ENCODE measurements at places on chromosomes 16 and 17. TPM values are rescaled to one million over a fixed set of nuclear protein-coding genes. Genes with fewer than 3 reads are reported as not detected.
A peak's percentile ranks its signal among the peaks of the same experiment; 100 is the strongest.

GRCh38 chr16:2179107-2179501 is 17.3 kb downstream of the CASKIN1 start:
- DNase-seq, result no peak

NT5C gene
- total RNA-seq, result 21.4 TPM

OR1F1 gene
- total RNA-seq, result not detected

DNA sequence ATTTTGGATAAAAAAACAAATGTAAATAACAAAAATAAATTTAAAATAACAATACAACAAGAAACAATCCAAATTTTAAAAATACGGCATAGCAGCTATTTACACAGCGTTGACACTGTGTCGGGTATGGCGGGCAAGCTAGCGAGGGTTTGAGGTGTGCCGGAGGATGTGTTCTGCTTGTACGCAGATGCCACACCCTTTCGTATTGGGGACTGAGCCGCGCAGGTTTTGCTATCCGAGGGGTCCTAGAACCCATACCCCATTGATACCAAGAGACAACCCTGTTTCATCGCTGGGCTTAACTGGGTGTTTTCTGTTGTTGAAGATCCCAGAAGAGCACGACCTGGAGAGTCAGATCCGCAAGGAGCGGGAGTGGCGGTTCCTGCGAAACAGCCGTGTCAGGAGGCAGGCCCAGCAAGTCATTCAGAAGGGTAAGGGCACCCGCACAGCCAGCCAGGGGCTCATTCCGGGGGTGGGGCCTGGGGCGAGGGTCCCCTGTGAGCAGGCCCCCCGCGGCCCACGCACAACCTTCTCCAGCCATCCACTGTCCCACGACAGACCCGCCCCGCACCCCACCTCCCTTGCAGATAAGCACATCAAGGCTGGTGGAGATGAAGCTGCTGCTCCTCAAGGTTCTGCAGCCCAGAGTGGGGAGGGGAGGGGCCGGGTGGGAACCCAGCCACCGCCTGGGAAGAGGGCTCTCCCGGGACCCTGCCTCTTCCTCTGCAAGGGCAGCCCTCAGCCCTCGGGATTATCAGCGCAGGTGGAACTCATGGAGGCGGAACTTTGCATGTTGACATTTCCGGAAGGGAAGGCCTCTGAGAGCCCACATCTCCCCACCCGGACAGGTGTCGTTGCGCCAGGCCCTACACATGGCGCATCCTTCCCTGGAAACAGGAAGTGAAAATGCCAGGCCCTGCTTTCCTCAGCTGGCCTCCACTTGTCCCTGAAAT is 51.2 kb upstream of the CHMP6 start:
- DNase-seq, result peak; percentile 46

DNA sequence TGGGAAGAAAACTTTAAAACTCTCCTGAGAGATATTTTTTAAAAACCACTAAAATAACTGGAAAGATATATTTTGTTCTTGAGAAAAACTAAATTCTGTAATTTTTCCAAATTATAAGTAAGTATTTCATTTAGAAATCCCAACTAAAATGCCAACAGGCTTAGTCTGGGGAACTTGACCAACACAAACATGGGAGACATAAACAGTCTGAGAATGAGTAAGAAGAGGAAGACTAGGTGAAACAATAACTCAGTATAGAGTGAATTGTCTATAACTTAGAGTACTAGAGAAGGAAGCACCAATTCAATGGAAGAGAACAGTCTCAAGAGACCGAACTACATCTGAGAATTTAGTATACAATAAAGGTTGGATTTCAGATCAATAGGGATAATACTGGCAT is 2.9 kb downstream of the CMTM1 start:
- no peak for DNase-seq

DNA sequence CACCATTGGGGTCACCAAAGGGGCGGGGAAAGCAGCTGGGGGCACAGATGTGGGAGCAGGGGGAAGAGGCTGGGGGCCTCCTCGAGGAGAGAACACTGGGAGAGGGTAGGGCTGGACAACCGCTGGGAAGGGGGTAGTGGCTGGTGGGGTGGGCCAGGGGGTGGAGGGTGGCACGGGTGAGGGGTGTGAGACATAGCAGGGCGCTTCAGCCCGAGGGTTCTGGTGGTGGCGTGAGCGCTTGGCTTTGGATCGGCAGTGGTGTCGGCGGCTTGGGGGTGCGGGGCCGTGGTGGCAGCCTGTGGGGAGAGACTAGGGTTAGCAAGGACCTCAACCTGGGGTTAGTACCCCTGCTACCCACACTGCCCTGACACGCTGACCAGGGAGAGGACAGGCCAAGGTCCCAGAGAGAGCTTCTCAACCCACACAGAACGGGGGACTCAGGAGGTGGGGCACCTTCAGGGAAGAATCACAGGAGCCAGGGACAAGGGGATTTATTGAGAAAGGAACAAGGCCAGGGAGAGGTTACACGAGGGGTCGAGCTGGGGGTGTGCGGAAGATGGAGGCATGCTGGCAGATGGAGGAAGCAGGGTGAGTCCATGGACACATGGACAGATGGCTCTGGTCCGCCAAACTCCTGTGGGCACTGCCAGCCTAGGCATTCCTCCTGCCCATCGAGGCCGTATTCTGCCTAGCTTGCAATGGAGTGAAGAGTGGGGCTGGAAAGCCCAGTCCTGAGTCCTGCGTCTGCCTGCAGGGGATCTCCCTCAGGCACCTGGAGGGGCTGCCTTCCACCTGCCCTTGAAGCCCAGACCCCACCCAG is 8.4 kb downstream of the PER1 start:
- peak; percentile 14 for DNase-seq

DNA sequence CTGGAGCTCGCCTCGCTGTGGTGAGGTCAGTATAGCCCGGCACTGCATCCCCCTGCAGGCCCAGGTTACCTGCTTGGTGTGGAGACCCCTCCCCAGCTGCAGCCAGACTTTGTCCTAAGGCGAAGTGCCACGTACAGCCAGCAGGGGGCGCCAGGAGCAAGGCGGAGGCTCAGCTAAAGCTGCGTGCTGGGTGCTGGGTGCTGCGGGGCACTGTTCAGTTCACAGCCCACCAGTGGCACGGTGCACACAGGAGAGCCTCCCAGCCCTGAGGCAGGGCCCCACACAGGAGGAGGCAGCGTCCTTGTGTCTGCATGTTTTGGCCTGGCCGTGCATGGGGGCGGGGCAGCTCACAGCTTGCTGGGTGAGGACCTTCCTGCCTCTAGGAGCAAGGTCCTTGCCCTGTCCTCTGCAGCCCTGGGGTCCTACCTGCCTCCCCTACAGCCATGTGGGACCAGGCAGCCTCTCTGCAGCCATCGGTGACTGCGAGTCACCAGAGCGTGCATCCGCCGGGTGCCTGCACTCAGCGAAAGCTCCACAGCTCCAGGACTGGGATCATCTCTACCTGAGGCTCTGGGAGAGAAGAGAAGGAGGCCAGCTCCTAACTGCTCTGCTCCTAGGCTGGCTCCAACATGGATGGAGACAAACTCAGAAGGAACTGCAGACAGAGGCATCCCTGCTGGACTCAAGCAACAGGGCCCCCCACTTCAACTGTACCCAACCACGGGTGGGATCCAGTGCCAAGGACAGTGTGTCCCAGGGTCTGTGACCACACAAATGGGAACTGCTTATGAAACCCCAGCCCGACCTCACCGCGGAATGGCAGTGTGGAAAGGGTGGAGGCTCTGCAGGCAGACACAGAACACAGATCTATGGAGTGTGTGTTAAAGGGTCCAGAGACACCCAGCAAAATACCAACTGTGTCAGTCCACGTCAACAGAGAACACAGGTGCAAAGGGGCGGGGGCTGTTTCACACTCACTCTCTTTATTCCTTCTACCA is 19.0 kb downstream of the SLC7A5 start:
- DNase-seq, result peak; percentile 84

CACNA1H gene
- total RNA-seq, result 2.6 TPM

- no peak for DNase-seq
Measured at GRCh38 chr16:52498328-52499059, 48.4 kb downstream of the TOX3 start.

- DNase-seq, result no peak
Measured at GRCh38 chr17:75894049-75894733, 2.6 kb downstream of the TRIM65 start.

- no peak for DNase-seq
Measured at GRCh38 chr16:15879255-15879811, 9.1 kb downstream of the CEP20 start.

SHISA9 gene
- 0.37 TPM for total RNA-seq

ELMO3 gene
- 0.65 TPM for total RNA-seq

GRCh38 chr16:57759541-57760356 is 24.2 kb downstream of the KATNB1 start:
- DNase-seq, result no peak

DNA sequence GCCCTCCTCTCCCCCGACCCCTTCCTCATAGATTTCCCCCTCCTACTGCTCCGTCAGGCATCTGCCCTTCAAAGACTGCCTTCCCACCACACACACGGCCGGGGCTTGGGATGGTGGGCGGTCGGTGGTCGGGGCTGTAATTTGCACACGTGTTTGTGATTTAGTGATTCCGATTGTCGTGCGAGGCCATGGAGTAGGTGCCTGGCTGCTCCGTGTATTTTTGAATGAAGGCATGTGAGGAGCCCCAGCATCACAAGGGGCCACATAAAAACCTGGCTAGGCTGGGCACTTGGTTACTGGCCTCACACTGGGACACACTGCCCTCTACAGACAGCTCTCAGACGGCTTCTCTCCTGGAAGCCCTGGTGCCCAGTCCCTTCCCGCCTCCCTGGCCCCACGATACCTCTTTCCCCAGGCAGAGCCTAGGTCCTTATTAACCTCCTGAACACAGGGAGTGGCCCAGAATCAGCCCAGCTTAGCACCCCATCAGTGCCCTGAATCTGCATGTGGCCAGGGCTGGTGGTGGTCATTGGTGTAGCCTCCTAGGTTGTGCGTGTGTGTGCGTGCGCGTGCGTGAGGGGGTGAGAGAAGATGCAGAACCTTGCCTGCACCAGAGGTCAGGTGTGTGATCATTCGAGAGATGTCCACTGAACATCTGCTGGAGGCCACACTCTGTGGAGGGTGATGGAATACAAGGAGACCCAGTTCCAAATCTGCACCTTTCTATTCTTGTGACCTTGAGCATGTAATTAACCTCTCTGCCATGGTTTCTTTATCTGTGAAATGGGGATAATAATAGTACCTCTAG is 1.3 kb upstream of the SOCS1 start:
- DNase-seq, result peak; percentile 82

TBC1D3K gene
- total RNA-seq, result not detected

- DNase-seq, result peak; percentile 90
Measured at GRCh38 chr17:55264645-55265298, at the start of gene HLF. TSS of gene HLF (plus strand) at chr17:55264960. CDS start at chr17:55265485, 525 bp downstream.

DNA sequence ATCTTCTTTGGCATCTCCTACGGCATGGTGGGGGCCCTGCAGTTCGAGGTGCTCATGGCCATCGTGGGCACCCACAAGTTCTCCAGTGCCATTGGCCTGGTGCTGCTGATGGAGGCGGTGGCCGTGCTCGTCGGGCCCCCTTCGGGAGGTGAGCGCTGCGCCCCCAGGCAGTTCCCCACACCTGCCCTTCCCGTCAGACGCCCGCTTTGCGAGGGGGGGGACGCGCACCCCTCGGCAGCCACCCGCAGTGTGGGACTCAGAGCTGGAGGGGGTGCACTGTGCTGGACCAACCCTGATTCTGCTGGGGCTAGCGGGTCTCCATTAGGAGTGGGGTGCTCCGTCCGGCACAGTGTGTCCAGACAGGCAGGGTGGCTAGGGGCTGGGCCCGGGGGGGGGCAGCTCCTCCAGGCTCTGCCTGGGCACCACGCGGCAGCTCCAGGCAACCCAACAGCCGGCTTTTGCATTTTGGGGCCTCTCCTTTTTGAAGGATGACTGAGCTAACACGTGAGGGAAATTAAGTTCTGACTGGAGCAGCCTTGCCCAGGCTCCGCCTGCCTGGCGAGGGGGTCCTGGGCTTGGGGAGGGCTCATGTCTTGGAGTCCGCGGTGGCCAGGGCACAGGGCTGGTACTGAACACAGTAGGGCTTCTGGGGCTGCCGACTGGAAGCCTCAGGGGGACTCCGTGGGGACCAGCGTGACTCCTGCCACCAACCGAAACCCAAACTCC is 9.1 kb downstream of the SLC16A3 start:
- peak; percentile 62 for DNase-seq

GRCh38 chr17:11487469-11487868 is 110.8 kb upstream of the DNAH9 start:
- DNase-seq, result no peak

DNA sequence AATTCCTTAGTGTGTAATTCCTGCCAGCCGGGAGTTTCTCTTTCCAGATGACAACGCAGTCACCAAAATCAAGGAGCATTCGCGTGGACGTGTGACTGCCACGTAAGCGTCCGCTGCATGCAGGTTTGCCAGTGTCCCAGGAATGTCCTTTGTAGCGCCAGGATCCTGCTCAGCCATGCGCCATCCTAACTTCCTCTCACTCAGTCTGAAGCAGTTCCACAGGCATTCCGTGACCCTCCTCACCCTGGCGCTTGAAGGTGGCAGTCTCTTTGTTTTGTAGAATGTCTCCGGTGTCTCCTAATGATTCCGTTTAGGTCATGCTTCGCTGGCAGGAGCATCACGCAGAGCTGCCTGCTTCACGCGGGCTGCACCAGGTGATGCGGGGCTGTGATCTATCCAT is 88.6 kb downstream of the RPTOR start:
- no peak for DNase-seq

KPNB1 gene
- 194 TPM for total RNA-seq

DNA sequence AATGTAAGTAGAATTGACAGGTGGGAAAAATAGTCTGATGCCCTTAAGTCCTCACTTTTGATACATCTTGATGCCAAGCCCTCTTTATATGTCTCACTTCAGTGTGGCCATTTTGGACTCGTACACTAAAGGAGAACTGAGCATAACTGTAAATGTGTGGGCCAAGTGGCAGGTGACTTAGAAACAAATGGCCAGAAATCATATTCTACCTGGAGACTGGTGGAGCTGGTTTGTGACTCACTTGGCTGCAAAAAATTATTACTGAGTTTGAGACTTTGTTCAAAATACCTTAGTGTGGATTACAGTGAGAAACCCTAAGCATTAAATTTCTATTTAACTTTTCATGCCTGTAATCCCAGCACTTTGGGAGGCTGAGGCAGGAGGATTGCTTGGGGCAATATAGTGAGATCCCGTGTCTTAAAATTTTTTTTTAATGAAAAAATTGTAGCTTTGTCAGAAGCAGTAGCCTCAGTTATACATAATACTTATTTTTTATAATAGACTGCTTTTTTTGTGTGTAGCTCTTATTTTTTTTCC is 5.0 kb downstream of the HAPSTR1 start:
- DNase-seq, result no peak

- DNase-seq, result no peak
Measured at GRCh38 chr17:48912476-48912875, 4.3 kb downstream of the UBE2Z start.

DNA sequence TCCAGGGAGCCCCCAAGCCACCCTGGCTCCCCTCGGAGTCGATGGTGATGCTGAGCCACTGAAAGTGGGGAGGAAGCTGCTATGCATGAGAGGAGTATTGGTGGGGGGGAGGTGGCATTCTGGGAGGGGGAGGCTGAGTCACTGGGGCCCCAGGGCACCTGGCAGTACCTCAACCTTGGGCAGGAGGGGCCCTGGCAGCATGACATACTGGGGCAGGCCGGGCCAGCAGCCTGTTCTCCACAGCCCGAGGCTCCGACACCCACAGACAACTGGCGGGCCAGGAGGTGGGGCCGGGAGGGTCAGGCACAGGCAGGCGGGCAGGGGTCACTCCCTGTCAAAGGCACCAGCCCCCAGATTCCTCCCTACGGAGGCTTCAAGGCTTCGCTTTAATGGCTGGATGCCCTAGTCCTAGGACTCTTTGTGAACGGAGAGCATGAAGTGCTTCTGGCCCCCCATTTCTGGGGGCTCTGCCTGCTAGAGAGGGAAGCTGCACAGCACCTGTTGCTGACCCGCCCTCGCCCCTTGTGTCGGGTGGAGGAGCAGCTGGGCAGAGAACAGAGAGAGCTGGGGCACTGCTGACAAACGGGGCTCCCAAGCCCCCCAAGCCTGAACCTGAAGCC is 928 bp downstream of the CASKIN2 start:
- DNase-seq, result no peak

Measured in heart left ventricle (tissue), 16 donors.